ENCODE measurements at places on chromosomes 6 and 20.

DNA sequence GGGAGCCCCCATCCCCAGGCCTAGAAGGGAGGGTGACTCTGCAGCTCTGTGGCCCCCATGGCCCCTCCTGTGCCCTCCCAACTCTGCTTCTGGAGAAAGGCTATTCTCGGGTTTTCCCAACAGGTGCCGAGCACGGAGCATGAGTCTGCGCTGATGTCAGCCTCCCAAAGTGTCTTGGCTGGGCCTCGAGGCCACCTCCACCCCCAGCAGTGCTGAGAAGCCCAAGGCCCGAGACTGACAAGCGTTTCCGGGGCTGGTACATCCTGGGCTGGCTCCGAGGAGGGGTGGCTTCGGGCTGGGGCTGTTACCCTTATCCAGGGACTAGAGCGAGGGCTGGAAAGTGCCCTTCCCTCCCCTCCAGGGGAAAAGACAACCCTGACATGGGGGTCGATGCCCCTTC lies 60.2 kb upstream of the GATA5 start:
- no peak for DNase-seq

DNA sequence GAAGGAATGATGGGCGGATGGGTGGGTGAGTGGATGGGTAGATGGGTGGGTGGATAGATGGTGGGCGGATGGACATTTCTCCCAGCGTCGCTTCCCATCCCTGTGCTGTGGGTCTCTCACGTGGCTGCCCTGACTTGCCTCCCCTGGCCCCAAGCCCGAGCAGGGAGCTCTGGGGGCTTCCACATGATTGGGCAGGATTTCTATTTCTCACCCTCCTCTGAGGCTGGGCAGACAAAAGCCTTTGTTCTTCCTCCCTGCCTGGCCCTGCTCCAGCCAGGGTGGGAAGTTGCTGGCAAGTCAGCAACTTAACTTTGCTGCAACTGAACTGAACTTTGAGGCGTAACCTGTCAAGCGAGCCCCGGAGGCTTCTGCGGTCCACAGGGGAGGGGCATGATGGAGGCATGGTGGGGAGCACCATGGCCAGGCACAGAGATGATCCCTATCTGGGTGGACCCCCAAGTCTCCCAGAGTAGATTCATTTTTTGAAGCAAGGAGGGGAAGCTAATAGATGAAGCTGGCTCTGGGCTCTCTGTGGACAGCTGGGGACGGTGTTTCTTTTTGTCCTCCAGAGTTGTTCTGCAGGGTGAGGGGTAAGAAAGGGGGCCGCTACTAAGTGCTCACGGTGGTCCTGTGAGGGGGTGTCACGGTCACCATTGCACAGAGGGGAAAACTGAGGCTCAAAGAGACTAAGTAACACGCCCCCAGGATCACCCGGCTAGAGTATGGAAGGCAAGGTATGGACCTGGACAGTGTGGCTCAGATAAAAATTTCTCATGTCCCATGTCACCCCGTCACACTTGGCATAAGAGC lies 140.1 kb downstream of the CEBPB start:
- peak; percentile 89 for DNase-seq

DNA sequence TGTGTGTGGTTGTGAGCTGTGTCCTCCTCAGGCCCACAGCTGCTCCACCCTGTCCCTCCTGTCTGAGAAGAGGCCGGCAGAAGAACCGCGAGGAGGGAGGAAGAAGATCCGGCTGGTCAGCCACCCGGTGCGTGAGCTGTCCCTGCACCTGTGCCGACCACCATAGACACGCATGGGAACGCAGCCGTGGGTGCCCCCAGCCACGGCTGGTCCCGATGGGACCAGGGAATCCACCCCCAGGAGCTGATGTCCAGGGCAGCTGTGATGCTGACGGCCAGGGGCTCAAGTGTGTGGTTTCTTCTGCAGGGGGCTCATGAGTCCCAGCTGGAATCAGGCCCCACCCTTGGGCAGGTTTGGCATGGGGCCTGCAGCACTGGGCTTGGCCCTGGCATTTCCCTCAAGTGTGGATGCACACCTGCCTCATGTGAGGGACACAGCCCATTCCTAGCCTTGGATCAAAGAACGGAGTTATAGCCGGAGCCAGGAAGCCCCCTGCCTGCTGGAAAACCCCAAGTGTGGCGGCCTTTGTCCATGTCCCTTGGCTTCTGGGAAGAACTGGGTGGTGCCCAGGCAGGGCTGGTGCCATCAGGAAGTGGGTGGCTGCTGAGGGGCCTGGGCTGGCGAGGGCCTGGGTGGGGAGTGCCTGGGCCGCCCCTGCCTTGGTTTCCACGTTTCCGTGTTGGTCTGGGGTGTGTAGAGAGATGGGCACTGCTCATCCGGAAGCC lies 4.6 kb upstream of the TNFRSF6B start:
- no peak for DNase-seq

DNA sequence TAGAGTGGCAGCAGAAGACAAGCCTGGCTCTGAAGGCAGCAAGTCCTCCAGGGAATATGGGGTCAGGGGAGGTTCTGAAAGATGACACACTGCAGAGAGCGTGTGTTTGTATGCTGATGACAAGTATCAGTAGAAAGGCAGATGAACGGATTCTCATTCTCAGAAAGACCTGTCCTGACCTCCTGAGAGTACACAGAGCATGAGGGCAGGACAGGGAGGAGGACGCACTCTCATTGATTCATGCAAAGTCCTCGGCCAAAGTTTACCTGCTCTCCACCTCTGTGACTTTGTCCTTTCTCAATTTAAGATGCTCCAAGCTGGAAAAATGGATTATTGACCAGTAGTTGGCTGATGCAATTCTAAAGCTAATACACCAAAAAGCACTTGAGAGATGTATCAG lies 156.7 kb downstream of the LPA start:
- no peak for DNase-seq

- DNase-seq: peak; percentile 39
Measured at GRCh38 chr20:61719691-61720347, 345.9 kb downstream of the TAF4 start.

DNA sequence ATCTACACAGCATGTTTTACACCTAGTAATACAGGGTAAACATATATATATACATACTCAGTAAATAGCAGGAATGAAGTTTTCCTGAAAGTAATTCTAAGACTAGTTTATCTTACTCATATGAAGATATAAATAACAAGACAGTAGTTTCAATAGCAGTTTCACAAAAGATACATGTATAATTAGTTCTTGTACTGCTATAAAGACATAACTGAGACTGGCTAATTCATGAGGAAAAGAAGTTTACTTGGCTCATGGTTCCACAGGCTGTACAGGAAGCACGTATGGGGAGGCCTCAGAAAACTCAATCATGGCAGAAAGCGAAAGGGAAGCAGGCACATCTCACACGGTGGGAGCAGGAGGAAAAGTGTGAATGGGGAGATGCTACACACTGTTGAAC lies 16.9 kb downstream of the RARS2 start:
- DNase-seq: no peak

- no peak for DNase-seq
Measured at GRCh38 chr20:25059866-25060465, 2.0 kb upstream of the ACSS1 start.

GRCh38 chr6:168301648-168302398 lies 17.8 kb downstream of the DACT2 start:
- DNase-seq: no peak

DNA sequence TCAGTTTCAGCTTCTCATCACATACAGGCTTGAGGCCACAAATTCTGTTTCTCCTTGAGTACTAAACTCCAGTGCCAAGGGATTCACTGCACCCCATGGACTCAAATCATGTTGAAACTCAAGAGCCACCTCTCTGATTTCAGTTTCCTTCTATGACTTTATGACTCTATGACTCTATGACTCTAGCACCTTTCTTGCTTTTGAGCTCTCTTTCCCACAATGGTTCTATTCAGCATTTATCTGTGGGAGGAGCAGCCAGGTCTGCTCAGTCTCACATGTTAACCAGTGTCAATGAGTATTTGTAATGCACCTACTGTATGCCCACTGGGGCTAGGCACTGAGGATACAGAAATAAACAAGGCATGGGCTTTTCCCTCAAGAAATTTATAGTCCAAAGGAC lies 14.6 kb upstream of the SLC22A2 start:
- DNase-seq: no peak

- peak; percentile 90 for DNase-seq
Measured at GRCh38 chr6:113829696-113830045, 27.5 kb upstream of the MARCKS start.

DNA sequence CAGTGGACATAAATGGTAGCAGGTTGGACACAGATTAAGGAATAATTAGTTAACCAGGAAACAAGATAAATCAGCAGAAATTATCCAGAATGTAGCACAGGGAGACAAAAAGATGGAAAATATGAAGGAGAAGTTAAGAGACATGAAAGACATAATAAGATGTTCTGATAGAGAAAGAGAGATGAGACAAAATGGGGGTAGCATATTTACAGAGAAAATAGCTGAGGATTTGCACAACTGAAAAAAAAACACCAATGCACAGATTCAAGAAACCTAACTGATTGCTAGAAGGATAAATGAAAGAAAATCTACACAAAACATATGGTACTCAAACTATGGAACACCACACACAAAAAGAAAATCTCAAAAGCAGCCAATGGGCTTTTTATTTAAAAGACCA lies 34.6 kb upstream of the TBC1D22B start:
- no peak for DNase-seq

- no peak for DNase-seq
Measured at GRCh38 chr6:7763881-7764280, 38.0 kb downstream of the BMP6 start.

DNA sequence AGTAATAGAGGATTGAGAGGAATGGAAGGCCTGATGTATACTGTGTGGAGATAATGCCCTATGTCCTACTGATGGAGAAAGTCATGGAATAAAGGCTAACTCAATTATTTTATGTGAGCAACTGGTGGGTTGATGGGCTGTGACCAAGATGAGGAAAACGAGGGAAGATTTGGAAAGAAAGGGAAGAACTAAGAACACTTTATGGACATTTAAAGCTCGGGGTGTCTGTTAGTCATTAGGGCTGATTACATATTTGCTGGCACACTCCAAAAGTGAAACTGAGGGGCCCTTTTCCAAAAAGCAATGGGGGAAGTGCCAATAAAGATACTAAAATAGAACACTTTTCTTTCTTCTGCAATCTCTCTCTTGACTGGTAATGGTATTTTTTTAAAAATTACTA lies 439.5 kb downstream of the PLCB1 start:
- no peak for DNase-seq

DNA sequence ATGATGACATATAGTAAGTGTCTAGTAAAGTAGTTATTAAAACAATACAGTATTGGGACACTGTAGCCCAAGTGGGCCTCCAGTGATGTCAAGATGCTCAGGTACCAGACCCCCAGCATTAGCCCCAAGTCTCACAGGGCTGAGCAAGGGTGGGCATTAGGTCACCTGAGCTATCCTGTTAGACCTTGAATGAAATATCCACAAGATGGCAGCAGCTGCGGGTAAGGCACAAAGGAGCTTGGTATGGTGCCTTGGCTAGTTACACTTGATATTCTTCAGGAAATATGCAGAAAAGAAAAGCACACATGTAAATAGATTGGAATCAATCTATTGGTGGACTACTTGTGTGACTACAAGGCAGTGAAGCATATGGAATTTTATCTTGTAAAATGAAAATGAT lies 701.8 kb upstream of the ADGRB3 start:
- DNase-seq: no peak

GRCh38 chr6:134247231-134247833 lies 70.6 kb downstream of the SGK1 start:
- no peak for DNase-seq

DNA sequence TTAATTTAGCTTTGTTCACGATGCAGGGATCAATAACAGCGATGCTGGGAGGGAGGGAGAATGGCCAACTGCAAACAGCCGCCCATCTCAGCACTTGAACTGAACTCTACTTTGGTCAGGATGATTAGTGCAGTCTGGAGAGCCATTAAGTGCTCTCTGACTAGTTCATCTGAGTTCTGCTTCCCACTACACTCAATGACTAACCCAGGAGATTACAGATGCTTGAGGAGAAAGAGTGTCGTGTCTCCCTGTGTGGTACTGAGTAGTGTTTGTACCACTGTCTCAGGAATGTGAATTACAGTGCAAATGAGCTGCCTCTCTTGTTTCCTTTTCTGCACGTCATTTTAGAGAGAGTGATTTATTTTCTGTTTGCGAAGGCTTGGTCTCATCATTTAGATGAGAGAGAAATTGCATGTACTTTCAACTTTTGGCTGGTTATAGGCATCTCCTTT lies 23.5 kb downstream of the CARMIL1 start:
- peak; percentile 90 for DNase-seq

DNA sequence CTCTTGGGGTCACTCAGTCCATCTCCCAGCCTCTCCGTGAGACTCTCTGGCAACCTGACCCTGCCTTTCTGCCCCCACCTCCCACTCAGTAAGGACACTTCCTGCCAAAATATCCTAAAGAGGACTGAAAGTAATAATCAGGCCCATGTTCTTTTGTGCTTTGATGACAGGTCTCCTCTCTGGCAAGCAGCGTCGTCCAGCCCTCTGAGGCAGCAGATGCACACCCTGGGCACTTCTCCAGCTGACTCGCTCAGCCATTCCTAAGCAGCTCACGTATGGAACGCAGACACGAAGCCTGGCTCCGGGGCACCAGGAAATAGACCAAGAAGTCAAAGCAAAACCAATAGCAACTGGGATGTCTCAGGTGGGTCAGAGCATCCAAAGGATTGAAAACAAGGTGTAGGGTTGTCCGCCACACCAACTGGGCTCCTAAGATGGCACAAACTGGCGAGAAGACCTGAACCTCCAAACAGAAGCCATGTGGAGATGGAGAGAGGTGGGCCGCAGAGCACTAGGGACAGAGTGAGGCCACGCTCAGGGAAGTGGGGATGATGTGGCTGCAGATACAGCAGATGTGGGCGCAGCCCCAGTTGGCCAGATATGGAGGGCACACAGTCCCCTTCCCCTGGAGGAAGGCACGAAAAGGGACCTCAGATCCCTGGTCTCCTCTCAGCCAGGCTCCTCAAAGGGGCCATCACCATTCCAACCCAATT lies 99.3 kb downstream of the PRND start:
- peak; percentile 72 for DNase-seq

GRCh38 chr20:44038681-44039123 lies 124.0 kb downstream of the TOX2 start:
- DNase-seq: no peak

- DNase-seq: no peak
Measured at GRCh38 chr20:24588725-24589340, 119.4 kb downstream of the SYNDIG1 start.
